ENCODE measurements at places on chromosomes 11 and 22.

GRCh38 chr11:30423886-30424285 lies 101.0 kb downstream of the ARL14EP start:
- no peak overlapping the region for H3K4me3 ChIP-seq
- no peak overlapping the region for H3K27ac ChIP-seq
- H3K36me3 ChIP-seq, result no peaks in the 10 kb centered on the region
- peaks cover 8% of the 10 kb centered on the region for H3K4me1 ChIP-seq

DNA sequence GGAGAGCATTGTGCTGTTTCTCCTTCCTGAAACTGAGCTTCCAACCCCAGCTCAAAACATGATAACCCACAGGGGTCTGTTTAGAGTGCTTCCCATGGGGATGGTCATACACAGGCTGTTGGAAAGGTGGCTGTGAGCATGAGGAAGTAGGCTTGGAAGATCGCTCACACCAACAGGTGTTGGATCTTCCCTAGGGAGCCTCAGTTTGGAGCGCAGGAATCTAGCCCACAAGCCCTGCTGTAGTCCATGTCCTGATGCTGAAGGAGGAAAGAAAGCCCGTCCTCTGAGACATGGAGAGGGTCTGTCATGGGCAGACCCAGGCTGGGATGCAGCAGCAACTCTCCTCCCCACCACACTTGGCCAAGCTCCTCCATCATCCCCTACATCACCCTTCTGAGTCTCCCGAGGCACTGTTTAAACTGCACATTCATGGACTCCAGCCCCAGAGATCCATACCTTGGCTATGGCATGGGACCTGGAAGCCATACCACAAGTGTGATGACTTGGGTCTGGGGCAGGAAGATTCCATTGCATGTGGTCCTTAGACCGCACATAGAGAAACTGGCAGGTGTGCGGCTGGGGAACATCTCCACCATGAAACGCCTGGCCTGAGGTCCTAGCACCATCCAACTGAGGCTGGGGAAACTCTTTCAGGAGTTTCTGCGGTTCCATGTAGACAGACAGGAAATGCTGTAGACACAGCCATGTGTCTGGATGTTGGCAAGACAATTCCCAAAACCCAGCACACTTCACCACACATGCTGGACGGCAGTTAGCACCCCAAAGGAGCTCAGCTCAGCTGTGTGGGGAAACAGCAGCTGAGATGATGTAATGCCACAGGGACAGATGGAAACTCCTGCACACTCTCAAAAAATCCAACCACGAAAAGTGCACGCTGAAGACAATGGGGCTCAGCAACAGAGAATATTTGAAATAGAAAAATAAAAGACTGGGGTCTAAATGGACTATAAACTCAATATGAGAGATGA lies 27.6 kb upstream of the TTC12 start:
- no peaks in the 10 kb centered on the region for H3K27me3 ChIP-seq
- no peak overlapping the region for H3K4me3 ChIP-seq
- no peaks in the 10 kb centered on the region for H3K36me3 ChIP-seq
- DNase-seq, result no peak

DNA sequence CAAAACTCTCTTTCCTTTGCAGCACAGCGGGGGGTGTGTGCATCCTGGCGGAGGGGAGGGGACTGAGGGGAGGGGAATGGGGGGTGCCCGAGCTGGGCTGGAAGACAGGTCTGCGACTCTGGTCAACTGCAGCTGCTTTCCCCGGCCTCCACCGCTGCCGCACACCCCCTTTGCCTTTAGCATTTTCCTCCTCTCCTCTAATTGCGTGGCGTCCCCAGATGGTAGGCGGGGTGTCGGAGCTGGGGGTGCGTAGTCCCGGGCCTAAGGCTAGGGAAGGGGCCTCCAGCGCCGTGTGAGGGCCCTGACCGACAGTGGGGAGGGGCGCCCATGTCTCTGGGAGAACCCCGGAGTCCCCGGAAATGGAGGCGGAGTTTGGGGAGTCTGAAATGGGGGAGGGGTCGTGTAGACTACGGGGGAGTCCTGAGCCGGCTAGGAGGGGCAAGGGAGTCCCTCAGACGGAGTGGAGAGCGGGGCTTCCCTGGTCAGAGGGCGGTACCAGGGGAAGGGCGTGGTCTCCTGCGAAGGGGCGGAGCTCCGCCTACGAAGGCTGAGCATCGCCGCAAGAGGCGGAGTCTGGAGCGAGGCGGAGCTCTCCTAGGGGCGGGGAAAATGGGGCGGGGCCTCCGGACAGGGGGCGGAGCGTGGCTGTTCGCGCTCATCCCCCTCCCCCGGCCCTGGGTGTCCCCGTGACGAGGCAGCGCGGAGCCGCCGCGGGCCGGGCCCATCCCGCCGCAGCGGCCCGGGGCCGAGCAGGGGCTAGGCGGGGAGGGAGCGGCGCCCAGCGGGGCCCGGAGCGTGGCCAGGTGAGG lies at the start of gene PELI3:
Gene PELI3, plus strand, starts transcription at position 681 of the 809 bp plus-strand sequence. CDS start 1,224 bp downstream, outside the sequence.
- H3K4me3 ChIP-seq, result peak within 1 kb of the TSS; percentile 70
- H3K27ac ChIP-seq, result peak within 1 kb of the TSS; percentile 78
- no peaks in the 10 kb centered on the region for H3K36me3 ChIP-seq
- no peak for DNase-seq
- H3K4me1 ChIP-seq, result peaks cover 27% of the 10 kb centered on the region
- H3K27me3 ChIP-seq, result no peaks in the 10 kb centered on the region

- no peaks in the 10 kb centered on the region for H3K36me3 ChIP-seq
- DNase-seq, result no peak
- H3K27me3 ChIP-seq, result no peaks in the 10 kb centered on the region
These were observed 9.8 kb downstream of the SCN2B start for GRCh38 chr11:118166641-118167040.

GRCh38 chr11:19907008-19907579 lies 194.5 kb downstream of the NAV2 start:
- peaks cover 4% of the 10 kb centered on the region for H3K36me3 ChIP-seq
- H3K4me1 ChIP-seq, result no peaks in the 10 kb centered on the region
- DNase-seq, result no peak
- no peaks in the 10 kb centered on the region for H3K27me3 ChIP-seq
- H3K4me3 ChIP-seq, result no peak overlapping the region

- no peak overlapping the region for H3K27ac ChIP-seq
- no peaks in the 10 kb centered on the region for H3K36me3 ChIP-seq
- no peak for DNase-seq
- H3K27me3 ChIP-seq, result no peaks in the 10 kb centered on the region
These were observed 22.8 kb upstream of the CLMP start for GRCh38 chr11:123217897-123218296.

DNA sequence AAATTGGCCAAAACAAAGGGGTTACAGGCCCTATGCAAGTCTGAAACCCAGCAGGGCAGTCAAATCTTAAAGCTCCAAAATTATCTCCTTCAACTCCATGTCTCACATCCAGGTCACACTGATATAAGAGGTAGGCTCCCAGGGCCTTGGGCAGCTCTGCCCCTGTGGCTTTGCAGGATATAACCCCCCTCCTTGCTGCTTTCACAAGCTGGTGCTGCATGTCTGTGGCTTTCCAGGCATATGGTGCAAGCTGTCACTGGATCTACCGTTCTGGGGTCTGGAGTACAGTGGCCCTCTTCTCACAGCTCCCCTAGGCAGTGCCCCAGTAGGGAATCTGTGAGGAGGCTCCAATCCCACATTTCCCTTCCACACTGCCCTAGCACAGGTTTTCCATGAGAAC lies 519.6 kb downstream of the ETS1 start:
- H3K4me1 ChIP-seq, result no peaks in the 10 kb centered on the region
- no peaks in the 10 kb centered on the region for H3K36me3 ChIP-seq
- no peak overlapping the region for H3K4me3 ChIP-seq
- H3K27ac ChIP-seq, result no peak overlapping the region
- DNase-seq, result no peak
